ENCODE measurements at places on chromosomes 11 and 22. TPM values are rescaled to one million over a fixed set of nuclear protein-coding genes. Genes with fewer than 3 reads are reported as not detected.

The KDELR3 gene
- polyA plus RNA-seq: 0.45 TPM

The LMNTD2 gene
- polyA plus RNA-seq: 1.1 TPM

The MRGPRX1 gene
- not detected for polyA plus RNA-seq

- DNase-seq: peak; percentile 40
These were observed 320 bp downstream of the CLTCL1 start for GRCh38 chr22:19291218-19291579.

DNA sequence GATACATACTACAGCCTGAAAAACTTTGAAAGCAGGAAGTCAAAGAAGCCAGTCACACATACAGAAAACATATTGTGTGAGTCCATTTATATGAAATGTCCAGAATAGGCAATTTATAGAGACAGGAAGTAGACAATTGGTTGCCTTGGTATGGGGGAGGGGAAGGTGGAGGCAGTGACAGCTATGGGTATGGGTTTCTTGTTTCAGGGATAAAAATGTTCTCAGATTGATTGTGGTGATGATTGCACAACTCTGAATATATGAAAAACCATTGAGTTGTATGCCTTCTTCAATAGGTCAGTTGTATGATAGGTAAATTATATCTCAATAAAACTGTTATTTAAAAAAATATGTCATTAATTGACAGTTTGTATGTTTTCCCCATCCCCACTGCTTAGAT is 137.6 kb downstream of the SNX19 start:
- DNase-seq: no peak

The RCOR2 gene
- polyA plus RNA-seq: not detected

DNA sequence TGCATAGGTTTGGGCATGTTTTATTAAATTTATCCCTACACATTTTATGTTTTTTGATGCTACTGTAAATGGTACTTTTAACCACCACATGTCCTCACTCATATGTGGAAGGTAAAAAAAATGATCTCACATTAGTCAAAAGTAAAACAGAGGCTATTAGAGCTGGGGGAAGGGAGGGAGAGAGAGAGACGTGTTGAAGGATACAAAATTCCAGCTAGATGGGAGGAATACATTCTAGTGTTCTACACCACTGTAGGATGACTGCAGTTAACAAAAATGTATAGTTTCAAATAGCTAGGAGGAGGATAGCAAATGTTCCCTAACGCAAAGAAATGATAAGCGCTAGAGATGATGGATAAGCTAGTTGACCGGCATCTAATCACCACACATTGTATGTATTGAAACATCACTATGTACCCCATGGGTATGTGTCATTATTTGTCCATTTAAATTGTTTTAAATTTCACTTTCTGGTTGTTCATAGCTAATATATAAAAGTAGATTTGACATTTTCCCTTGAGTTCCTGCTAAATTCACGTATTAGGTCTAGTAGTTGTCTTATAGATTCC is 9.9 kb upstream of the GNB1L start:
- no peak for DNase-seq

The INPP5J gene
- not detected for polyA plus RNA-seq

DNA sequence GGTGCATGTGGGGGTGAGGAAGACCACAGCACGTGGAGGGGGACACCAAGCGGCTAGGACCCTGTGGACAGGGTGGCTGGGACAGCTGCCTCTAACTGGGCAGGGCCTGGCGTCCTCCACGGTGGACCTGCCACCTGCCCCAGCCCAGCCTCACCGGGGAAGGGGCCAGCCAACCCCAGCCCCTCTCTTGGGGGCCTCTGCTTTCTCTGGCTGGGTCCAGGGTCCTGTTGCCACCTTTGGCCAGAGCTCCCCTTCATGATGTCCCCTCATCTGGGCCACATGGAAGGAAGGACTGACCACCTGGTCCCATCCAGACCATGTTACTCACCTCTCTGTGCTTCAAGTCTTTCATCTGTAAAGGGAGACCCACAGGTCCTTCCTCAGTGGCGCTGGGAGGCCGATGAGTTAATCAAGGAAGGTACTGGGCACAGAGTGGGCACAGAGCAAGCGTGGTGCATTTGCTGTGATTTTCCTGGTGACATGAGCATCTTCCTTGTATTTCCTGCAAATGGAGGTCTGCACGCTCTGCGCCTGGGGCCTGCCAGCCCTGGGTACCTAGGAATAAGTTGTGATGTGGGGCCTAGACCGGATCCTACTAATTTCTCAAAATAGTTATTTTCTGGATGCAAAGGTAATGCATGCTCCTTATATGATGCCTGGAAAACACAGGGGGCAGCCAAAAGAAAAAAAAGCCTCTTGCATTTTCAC is 538.4 kb downstream of the TBC1D22A start:
- no peak for DNase-seq

The POTEH gene
- not detected for polyA plus RNA-seq

The MMP13 gene
- polyA plus RNA-seq: not detected

- no peak for DNase-seq
These were observed 205.5 kb downstream of the CTTN start for GRCh38 chr11:70603756-70604211.

DNA sequence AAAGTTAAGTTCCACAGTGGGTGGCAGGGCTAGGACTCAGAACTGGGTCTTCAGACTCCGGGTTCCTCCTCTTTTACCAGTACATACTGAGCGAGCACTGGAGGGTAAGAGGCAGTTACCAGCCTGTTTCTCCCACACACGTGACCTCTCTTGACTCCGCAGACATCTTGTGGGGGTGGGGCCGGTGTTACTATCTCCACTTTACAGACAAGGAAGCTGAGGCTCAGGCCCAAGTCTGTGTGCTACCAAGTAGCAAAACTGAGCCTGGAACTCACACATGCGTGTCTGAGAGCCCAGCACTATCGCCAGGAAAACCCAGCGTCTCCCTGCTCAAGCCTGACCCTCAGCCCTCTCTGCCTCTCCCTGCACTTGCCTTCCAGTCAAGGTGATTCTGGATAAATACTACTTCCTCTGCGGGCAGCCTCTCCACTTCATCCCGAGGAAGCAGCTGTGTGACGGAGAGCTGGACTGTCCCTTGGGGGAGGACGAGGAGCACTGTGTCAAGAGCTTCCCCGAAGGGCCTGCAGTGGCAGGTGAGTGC is 16.0 kb upstream of the SMIM35 start:
- DNase-seq: no peak

The KRTAP5-7 gene
- not detected for polyA plus RNA-seq

The SPON1 gene
- 2.0 TPM for polyA plus RNA-seq

The GRAMD1B gene
- polyA plus RNA-seq: 2.1 TPM

DNA sequence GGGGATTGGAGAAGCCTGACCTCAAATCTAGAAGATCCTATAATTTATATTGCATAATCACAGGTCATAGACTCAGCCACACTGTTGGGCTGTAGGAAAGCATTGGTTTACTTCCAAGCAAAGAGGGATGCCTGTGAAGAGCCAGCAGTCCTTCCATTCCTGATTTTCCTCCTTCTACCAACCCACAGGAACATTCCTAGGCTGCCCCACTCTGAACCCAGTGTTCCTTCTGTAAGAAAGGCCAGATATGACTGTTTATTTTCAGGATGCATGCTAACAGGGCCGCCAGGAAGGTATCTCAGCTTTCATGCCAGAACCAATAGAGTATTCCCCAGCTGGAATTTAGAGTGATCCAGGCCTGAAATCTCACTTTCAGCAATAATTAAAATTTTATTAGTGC is 197.1 kb downstream of the ETS1 start:
- DNase-seq: no peak

GRCh38 chr11:103948187-103948763 is 88.2 kb upstream of the DDI1 start:
- DNase-seq: no peak

DNA sequence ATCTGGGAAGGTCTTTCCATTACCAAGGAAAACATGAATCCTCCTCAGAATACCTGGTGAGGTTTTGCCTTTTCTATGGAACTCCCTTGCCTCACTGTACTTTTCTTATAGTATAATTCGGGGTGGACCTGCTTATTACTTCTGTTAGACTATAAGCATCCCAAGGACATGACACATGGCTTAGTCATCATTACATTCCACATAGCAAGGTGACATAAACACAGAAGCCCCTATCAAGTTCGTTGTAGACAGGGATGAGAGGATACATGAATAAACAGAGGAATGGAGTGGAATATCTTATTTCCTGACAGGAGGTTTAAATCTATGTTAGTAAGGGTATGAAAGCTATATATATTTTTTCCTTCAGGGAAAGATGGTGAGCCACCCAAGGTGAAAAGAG is 532.2 kb upstream of the CCDC90B start:
- DNase-seq: no peak

- no peak for DNase-seq
These were observed 12.5 kb downstream of the SLC6A5 start for GRCh38 chr11:20611892-20612291.

DNA sequence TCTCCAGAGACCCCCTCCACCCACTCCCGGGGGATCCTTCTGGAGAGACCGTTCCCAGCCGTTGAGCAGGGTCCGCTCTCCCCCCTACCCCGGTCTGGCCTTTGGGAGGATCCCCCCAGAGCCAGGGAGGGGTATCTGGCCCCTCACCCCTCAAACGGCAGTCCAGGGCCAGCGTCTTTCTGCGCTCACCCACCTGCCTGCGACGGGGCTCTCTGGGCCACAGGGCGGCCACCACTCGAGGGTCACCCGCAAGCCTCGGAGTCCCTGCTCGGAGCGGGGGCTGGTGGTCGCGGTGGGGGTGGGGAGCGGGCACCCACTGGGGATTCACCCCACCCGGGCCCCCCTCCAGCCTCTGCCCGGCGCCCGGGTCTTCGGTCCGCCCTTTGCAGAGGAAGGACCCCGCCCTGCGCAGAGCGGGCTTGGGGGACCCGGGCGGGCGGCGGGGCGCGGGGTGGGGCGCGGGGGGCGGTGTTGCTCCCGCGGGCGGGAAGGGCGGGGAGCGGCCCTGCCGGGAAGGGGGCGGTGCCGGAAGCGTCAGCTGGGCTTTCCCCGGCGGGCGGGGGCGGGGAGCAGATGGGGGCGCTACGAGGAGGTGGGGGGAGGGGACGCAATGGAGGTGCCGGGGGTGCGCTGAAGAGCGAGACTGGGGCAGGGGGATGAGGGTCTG is 16.6 kb downstream of the CRELD2 start:
- peak; percentile 80 for DNase-seq

DNA sequence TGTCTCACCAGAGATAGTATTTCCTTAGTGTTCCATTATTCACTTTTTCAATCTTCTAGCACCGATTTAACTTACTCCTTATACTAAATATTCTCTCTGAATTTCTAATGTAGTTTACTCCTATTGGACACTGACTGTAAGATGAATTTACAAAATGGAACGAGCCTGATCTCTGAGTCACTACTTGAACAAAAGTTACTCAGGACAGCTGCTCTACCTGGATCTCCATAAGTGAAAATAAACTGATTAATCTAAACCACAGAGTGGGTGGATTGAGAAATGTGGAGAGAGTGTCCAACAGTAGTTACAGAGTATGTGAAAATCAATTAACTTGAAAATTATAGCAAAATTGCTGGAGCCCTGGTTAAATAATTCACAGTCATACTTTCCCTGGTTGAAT is 141.7 kb upstream of the CHORDC1 start:
- DNase-seq: no peak

The DEFB131B gene
- polyA plus RNA-seq: not detected

The MCHR1 gene
- polyA plus RNA-seq: not detected

DNA sequence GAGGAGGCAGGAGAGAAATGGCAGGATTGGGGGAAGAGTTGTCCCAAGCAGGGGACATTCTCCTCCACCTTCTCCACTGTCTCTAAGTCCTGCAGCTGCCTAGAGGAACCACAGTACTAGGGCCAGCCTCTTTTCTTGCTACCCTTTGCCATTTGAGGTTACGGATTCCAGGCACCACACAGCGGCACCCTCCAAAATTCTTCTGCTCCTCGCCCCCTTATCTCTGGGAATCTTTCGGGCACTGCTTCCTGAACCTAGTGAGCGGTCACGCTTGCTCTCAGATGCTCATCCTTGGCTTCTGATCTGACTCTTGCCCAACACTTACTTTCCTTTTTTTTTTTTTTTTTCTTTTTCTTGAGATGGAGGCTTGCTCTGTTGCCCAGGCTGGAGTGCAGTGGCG is 26.6 kb upstream of the XBP1 start:
- no peak for DNase-seq

The MS4A10 gene
- not detected for polyA plus RNA-seq

DNA sequence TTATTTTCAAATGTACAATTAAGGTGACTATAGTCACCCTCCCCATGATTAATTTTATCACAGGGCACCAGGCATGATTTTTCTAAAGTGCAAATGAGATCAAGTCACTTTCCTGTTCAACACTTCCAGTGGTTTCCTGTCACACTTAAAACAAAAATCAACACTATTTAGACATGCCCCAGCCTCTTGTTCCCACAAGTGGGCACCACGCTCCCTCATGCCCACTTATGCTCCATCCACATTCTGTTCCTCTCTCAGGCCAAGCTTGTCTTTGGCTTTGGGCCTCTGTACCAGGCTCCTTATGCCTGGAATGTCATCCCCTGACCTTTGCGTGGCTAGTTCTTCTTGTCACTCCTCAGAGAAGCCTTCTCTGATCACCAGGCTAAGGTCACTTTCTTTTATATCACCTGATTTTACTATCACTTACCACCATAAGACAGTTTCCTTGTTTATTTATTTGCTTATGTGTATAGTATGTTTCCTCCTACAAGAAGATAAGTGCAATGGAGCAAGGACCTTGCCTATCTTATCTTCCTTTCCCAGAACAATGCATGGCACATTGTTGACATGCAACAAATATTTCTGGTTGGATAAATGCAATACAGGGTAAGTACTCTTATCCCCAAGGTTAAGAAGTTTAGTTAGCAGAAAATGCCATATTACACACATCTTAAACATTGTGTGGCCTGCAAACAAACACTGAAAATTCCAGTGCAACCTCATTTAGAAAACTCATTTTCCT is 50.9 kb upstream of the PANX1 start:
- no peak for DNase-seq

The SMIM35 gene
- polyA plus RNA-seq: 2.4 TPM

DNA sequence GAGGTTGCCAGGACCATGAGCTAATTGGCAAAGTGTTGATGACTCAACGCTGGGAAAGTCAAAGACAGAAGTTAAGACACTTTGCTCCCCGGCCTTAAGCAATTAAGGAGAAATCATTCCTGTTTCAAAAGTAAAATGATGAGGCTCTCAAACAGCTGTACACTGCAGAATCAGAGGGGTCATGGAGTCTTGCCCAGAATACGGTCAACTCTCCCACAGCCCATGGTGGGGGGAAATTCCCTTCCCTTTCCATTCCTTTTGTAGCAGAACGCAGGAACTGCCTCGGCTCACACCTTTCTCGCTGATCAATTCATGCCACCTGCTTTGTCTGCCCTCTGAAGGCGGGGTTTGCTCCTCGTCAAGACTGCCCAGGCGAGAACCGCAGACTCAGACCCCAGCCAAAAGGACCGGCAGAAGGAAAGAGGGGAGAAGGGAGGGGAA is 52.8 kb downstream of the MN1 start:
- no peak for DNase-seq

GRCh38 chr11:7551571-7551970 is 37.8 kb downstream of the PPFIBP2 start:
- no peak for DNase-seq

The PVALB gene
- polyA plus RNA-seq: not detected

The EFCAB6 gene
- polyA plus RNA-seq: 0.22 TPM

The HIKESHI gene
- polyA plus RNA-seq: 85.3 TPM
